ENCODE measurements at places on chromosomes 6 and 20.

DNA sequence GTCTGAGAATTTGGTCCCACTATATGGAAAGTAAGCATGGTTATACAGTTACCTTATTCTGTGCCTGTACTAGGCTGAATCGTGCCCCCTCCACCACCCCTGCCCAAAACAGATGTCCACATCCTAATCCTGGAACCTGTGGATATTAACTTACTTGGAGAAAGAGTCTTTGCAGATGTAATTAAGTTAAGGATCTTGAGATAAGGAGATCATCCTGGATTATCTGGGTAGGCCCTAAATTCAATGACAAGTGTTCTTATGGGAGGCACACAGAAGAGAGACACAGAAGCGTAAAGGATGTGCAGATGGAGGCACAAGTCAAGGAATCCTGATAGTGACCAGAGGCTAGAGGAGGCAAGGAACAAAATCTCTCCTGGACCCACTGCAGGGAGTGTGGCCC lies 116.7 kb upstream of the MAN1A1 start:
- no peak for DNase-seq

DNA sequence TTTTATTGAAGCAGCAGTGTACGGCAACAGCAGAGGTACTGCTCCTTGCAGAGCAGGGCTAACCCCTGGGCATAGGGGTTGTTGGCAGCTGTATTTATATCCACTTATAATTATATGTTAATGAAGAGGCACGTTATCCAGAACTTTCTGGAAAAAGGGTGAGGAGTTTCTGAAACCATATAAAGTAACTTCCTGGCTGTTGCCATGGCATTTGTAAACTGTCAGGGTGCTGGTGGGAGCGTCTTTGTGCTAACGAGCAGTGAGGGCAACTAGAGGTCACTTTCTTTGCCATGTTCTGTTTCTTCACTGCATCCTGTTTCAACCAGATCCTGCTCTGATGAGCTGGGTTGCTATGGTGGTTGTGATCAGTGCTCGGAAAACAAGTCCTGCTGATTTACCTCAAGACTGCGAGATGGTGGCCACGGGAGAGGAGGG lies 11.1 kb upstream of the ARFGEF2 start:
- DNase-seq, result no peak

GRCh38 chr20:53073636-53074415 lies 101.7 kb downstream of the TSHZ2 start:
- DNase-seq, result no peak

- no peak for DNase-seq
Measured at GRCh38 chr6:70673601-70674000, 5.9 kb downstream of the SMAP1 start.

GRCh38 chr20:22423190-22423832 lies 161.1 kb downstream of the FOXA2 start:
- DNase-seq, result no peak

DNA sequence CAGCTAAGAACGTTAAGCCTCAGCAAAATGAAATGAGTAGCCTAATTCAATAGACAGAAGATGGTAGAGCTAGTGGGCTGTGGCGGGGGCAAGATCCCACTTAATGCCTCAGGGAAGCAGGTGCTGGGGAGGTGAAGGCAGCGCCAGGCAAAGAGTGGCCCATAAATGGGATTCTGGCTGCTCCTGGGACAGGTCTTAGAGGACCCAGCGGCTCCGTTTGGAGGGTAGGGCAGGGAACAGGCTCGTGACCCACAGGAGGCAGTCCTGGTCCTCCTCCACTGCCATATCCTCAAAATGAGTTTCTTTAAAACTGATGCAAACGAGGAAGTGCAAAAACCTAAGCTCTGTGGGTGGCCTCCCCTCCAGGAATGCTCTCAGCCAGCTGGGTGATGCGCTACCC lies 32.7 kb downstream of the SAYSD1 start:
- no peak for DNase-seq

DNA sequence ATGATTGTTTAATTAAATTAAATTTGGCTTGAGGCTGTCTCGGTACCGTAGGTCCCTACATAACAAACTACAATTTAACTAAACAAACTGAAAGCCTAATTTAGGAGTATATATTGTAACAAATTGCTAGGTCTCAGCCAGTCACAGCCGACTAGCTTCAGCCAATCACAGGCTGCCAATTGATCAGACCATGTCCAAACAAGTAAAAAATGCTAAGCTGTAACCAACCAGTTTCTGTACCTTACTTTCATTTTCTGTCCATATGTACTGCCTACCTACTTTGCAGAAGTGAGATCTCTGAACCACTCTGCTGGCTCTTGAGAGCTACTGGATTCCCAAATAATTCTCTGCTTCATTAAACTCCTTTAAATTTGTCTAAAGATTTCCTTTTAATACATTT lies 648.0 kb upstream of the GJE1 start:
- no peak for DNase-seq

DNA sequence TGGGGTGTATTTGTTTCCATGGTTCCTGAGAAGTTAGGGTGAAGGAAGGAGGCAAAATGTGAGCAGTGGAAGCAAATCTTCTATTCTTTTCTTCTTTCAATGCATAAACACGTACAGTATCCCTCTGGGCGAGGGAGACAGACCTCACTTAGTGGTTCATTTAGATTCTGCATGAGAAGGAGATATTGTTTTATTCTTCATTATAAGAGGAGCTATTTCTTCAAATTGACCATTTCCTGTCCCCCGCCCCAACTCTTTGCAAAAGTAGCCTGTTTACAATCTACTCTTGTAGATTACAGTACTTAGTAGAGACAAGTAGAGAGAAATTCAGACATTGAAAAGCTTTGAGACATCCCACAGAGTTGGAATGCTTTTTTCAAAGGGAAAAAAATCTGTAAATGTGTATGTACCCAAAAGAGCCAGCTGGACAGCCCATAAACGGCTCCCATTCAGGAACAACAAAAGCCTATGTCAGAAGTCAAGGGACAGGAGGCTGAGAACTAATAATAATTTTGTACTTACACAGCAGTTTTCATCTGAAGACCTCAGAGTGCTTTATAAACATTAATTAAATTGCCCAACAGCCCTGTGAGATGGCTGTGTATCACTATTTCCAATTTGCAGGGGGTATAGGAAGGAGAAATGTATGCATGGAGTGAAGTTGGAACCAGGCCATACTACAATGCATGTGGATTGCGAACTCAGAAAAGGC lies 23.9 kb downstream of the CD83 start:
- DNase-seq, result no peak

- no peak for DNase-seq
Measured at GRCh38 chr6:161355696-161356095, 81.8 kb upstream of the AGPAT4 start.

GRCh38 chr6:28953039-28953584 lies 29.3 kb upstream of the TRIM27 start:
- peak; percentile 44 for DNase-seq

- DNase-seq, result no peak
Measured at GRCh38 chr6:133017581-133017980, 203.2 kb downstream of the RPS12 start.

DNA sequence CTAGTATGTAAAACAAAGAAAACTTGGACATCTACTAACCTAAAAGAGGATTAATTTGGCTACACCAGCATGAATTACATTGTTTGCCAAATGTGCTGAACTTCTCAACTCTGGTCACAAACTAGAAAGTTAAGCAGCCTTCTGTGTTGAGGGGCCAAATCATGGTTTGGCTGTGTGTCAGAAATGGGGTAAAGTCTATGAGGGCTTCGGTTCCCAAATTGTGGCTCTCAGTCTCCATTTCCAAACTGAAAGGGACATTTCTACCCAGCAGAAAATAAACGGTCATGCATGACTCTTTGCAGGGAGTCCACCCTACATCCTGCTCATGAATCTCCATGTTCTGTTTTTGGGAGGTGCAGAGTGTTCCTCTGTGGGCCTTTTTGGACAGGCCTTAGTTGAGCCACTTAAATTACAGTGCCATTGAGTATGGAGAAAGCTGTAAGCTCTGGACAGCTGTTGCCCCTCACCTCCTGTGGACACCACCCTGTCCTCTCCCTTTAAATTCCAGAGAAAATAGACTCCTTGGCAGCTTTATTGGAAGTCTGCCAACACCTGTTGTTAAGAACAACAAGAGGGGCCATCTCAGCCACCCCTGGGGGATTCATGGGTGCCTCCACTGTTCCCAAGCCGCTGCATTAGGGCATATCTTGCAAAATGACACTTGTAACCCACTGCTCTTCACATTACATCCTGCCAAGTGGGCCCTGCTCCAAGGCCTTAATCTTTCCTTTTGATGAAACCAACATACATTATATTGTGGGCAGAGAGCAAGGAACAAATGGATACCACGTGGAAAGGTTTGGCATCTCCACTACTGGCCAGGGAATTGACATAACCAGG lies 27.5 kb upstream of the SNRPC start:
- DNase-seq, result no peak

DNA sequence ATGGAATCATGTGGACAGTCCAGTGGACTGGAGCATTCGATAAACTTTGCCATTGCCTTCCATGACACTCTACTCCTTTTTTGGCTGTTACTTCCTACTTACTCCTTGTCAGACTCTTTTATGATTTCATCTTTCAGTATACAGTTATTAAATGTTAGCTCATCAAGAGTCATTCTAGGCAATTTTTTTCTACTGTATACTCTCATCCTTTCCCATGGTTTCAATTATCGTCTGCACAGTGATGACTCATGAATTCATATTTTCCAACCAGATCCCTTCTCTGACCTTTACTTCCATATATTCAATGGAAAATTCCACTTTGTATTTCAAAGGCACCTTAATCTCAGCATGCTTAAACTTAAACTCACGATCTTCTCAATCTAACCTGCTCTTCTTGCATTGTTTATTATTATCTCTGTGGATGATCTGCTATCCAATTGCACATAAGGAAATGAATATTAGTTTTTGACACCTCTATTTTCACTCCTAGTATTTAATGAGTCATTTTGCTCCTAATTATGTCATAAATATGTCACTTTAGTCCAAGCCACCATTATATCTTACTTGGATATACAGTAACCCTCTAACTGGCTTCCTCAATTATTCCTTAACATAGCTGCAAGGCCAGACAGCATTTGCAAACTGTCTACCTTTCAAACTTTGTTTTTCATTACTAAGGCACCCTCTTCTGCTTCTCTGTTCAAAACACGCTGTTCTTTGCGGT lies 427.5 kb downstream of the PHF3 start:
- no peak for DNase-seq

DNA sequence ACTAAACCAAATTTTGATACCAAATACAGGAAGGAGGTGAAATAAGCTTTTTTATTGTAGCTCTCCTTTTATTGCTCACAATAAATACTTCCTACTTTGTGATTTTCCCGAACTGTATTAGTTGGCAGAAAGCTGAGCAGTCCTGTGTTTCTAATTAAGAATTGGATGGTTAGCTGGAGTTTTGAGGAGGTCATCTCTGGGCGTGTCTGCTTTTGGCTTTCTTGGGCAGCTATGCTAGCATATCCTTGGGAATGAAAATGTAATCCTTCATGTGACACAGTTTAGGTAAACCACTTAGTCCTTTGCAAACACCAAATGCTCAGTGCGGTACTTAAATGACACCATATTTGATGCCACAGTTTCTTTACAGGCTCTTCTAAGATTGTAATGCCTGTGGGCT lies 67.5 kb downstream of the MTHFD1L start:
- DNase-seq, result no peak

DNA sequence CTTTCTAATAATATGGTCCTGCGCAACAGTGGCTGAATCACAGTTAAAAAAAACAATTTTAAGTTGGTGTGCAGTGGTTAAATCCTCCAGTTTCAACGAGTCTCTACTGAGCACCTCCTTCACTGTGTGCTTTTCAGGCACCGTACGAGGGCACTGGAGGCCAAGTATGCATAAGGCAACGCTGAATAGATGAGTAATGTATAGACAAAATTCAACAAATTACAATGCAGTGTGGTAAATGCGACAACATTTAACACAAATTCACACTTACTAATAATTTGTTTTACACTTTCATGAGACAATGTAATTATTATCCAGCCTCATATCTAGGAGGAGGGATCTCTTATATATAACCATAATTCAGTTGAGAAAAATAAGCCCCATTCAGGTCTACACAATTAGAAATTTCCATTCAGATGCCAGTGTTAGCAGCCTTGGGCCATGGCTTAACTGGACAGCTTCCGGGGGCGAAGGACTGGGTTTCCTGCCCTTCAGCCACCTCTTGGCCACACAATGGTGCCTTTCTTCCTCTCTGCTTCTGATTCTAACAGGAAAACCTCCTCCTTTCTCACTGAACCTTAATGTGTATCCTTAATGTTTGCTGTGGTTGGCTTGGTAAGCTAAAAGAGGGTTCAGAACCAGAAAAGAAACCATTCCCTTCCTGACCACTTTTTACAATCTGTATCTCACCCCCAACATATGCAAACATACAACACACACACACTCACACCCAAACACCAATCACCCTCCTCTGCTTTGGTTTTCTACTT lies 51.9 kb downstream of the B4GALT5 start:
- peak; percentile 44 for DNase-seq

- no peak for DNase-seq
Measured at GRCh38 chr6:87342829-87343228, 1.8 kb upstream of the C6orf163 start.

- DNase-seq, result no peak
Measured at GRCh38 chr20:51182571-51182970, 159.7 kb upstream of the KCNG1 start.

- DNase-seq, result no peak
Measured at GRCh38 chr20:50009521-50010454, 27.0 kb downstream of the SNAI1 start.

DNA sequence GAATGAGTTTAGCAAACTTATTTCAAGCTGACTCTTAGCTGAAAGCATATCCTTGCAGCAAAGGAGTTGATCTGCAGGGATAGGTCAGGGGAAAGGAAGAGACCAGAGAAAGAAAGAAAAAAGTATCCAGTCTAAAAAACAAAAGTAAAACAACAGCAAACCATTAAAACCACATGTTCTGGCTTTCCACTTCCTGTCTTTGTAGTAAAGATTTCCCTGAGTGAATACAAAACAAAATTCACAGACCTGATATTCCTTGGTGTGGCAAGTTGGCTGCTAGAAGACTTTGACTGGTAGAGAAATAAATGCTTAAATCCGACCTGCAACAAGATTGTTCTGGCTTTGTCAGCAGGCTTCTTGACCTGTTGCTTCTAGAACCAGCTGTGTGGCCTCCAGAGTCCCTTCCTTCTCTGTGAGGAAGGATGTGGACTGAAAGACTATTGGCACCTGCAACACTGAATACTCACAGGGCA lies 23.4 kb upstream of the MCM3 start:
- DNase-seq, result no peak

DNA sequence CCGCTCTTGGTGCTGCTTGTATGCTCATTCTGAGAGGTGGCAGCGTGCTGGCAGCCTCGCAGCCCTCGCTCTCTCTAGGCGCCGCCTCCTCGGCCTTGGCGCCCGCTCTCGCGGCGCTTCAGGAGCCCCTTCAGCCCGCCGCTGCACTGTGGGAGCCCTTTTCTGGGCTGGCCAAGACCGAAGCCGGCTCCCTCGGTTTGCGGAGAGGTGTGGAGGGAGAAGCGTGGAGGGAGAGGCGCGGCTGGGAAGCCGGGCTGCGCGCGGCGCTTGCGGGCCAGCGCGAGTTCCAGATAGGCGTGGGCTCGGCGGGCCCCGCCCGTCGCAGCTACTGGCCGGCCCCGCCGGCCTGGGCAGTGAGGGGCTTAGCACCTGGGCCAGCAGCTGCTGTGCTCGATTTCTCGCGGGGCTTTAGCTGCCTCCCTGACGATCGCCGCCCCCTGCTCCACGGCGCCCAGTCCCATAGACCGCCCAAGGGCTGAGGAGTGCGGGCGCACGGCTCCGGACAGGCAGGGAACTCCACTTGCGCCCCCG lies 19.5 kb upstream of the FAM8A1 start:
- peak; percentile 11 for DNase-seq
